Motor neuron (in vitro differentiated cells): ENCODE measurements at places on chromosomes 16 and 17.

- ATAC-seq: peak; percentile 22
Measured at GRCh38 chr16:67428146-67428731, 2.7 kb upstream of the HSD11B2 start.

DNA sequence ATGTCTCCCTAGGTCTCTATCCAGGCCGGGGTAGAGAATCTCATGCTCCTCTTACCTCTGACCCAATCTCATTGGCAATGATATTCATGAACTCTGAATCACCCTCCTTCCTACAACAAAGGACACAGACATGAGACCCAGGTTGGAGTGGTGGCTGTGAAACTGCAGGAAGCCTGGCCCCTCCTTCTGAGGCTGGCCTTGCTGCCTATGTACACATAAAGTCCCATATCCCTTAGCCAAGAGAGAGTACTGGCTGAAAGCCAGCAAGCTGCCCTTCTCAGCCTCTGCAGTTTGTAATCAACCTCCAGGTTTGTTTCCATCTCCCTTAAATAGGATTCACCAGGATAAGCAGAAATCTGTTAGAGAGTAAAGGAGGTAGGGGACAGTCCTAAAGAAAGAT lies 10.6 kb downstream of the AARSD1 start:
- ATAC-seq: no peak

GRCh38 chr16:64615630-64616280 lies 506.1 kb downstream of the CDH11 start:
- ATAC-seq: peak; percentile 79

- peak; percentile 40 for ATAC-seq
Measured at GRCh38 chr17:16407911-16408588, 7.3 kb upstream of the TRPV2 start.

DNA sequence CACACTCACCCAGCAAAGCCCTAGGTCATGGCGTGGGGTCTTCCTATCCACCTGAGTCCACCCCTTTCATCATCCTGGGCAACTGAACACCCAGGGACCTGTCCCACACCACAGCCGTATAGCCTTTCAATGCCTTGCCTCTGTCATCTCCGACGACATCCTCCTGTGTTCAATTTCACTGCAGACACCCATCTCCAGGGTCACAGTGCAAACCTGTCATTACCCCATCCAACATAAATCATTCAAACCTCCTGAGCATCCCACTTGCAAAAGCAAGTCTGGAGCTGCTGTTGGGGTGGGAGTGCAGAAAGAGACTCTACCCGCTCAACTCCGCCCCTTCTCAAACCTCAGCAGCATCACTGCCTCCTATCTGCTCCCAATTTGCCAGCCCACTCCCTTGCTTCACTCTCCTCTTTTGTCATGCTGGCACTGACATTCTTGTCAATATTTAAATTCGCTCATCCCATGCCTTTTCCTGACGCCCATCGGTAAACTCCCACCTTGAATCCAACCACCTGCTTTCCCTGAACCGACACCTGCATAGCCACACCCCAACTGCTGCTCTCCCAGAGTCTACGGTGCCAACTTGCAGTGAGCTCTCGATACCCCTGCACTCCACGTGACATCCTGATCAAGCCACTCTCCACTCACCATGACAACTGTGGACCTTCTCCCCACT lies 37.0 kb downstream of the MARF1 start:
- ATAC-seq: peak; percentile 67

- peak; percentile 13 for ATAC-seq
Measured at GRCh38 chr17:37737081-37737480, 7.8 kb downstream of the HNF1B start.

GRCh38 chr17:49518346-49519078 lies 23.4 kb downstream of the NGFR start:
- ATAC-seq: no peak

- peak; percentile 87 for ATAC-seq
Measured at GRCh38 chr16:15874745-15875314, 13.6 kb downstream of the CEP20 start.

GRCh38 chr17:49190932-49191331 lies 19.4 kb downstream of the GNGT2 start:
- no peak for ATAC-seq

GRCh38 chr17:9355846-9356245 lies 219.8 kb downstream of the STX8 start:
- no peak for ATAC-seq

- ATAC-seq: peak; percentile 89
Measured at GRCh38 chr16:24070851-24071250, 185.3 kb upstream of the CACNG3 start.

- ATAC-seq: peak; percentile 62
Measured at GRCh38 chr16:50265260-50265659, 1.1 kb upstream of the ADCY7 start.
